Activated CD4-positive, alpha-beta memory T cell treated with anti-CD3 and anti-CD28 coated beads, Interleukin-2, amount 10 ng/mL, durations not matched to agents 7 days and 5 days (primary cell): ENCODE measurements at places on chromosomes 3 and 15. TPM values are rescaled to one million over a fixed set of nuclear protein-coding genes. Genes with fewer than 3 reads are reported as not detected.

Gene CCDC13
- total RNA-seq, result 0.63 TPM

Gene CASR
- total RNA-seq, result 0.10 TPM

Gene WWTR1
- total RNA-seq, result 1.9 TPM

Gene NTRK3
- total RNA-seq, result not detected

Gene ACVR2B
- total RNA-seq, result 7.0 TPM

Gene MYNN
- total RNA-seq, result 15.6 TPM

Gene ZBTB20
- total RNA-seq, result 8.6 TPM

Gene TMOD2
- 6.5 TPM for total RNA-seq

Gene CCDC71
- 20.9 TPM for total RNA-seq

Gene SLC38A3
- total RNA-seq, result not detected

Gene ISLR2
- total RNA-seq, result 0.08 TPM

Gene KLHL25
- 4.3 TPM for total RNA-seq

Gene GP5
- total RNA-seq, result 1.3 TPM

Gene TUSC7
- not detected for total RNA-seq

Gene CKMT1A
- not detected for total RNA-seq

Gene ERICH6
- total RNA-seq, result 0.81 TPM

Gene CNTN3
- total RNA-seq, result not detected

Gene SLC9C1
- total RNA-seq, result not detected

Gene ABCC5
- 24.1 TPM for total RNA-seq

Gene NPAP1
- not detected for total RNA-seq

Gene GPR160
- 13.8 TPM for total RNA-seq

Gene SSUH2
- total RNA-seq, result not detected

Gene KLHL24
- total RNA-seq, result 28.9 TPM

Gene SPTBN5
- 1.6 TPM for total RNA-seq

Gene STRIT1
- not detected for total RNA-seq

Gene EPHA6
- total RNA-seq, result not detected

Gene ACOX2
- total RNA-seq, result not detected

Gene SLC51B
- total RNA-seq, result not detected

Gene CCR3
- 1.2 TPM for total RNA-seq

Gene PLSCR5
- not detected for total RNA-seq

Gene GPR62
- not detected for total RNA-seq

Gene PGBD4
- 3.3 TPM for total RNA-seq

Gene STXBP5L
- total RNA-seq, result not detected

Gene PLSCR2
- total RNA-seq, result not detected

Gene BLM
- total RNA-seq, result 59.4 TPM
